ENCODE measurements at places on chromosomes 5 and 9. TPM values are rescaled to one million over a fixed set of nuclear protein-coding genes. Genes with fewer than 3 reads are reported as not detected.
A peak's percentile ranks its signal among the peaks of the same experiment; 100 is the strongest.

DNA sequence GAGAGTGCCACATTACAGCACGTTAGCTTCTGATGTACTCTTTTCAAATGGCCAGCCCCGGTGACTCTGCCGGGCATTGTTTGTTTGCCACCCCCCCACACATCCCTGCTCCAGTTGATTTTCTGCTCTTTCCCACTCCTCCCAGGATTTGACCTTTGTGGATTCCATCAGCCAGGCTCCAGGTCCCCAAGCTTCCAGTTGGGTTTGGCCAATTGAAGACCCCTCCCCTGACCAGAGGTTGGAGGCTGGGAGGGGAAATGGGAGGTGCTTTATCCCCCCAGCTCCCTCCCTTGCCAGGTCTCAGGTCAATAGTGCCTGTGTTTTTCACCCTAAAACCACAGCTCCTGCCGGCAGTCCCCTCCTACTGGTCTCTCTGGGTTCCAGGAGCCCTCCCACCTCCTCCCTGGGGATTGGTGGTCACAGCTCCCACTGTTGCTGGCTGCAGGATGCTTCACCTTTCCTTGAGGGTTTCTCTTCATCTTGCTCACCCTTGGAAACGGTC lies 34.9 kb downstream of the IRF1 start:
- no peak for ATAC-seq

DNA sequence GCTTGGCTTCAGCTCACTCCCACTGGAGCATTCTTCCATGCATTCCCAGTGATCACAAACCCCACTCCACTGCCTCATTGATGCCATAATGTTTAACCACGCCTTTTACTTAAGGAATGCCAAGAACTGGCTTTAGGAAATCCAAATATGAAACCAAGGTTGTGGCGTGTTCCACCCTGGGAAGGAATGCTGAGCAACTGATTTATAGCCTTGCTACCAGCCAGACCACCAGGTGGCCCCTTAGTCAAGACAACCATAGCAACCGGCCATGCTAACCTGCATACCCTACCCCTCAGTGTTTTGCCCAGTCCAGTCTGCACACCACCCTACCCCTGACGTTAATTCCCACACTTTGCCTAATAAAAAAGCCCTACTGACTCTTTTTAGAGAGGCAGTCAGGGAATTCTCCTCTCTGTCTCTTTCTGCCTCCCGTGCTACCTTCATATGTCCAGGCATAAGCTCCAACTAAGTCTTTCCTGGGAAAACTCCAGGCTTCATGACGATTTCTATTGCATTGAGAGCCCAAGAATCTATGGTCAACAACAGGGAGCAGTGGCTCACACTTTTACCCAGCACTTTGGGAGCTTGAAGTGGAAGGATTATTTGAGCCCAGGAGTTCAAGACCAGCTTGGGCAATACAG lies 27.0 kb upstream of the PRRC2B start:
- ATAC-seq, result no peak

DNA sequence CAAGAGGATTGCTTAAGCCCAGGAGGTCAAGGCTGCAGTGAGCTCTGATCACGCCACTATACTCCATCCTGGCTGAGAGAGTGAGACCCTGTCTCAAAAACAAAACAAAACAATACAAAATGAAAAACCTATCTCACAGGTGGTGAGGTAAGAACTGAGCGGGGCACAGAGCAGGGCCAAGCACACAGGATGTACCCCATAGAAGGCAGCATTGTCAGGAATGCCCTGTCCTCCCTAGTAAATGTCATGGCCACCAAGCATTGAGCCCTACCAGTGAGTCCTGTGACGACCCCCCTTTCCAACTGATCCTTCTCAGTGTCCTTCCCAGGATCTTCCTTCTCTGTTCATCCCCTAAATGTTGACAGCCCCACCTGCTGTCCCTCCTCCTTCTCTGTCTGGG lies 44.6 kb upstream of the ALDH1B1 start:
- ATAC-seq, result no peak

DNA sequence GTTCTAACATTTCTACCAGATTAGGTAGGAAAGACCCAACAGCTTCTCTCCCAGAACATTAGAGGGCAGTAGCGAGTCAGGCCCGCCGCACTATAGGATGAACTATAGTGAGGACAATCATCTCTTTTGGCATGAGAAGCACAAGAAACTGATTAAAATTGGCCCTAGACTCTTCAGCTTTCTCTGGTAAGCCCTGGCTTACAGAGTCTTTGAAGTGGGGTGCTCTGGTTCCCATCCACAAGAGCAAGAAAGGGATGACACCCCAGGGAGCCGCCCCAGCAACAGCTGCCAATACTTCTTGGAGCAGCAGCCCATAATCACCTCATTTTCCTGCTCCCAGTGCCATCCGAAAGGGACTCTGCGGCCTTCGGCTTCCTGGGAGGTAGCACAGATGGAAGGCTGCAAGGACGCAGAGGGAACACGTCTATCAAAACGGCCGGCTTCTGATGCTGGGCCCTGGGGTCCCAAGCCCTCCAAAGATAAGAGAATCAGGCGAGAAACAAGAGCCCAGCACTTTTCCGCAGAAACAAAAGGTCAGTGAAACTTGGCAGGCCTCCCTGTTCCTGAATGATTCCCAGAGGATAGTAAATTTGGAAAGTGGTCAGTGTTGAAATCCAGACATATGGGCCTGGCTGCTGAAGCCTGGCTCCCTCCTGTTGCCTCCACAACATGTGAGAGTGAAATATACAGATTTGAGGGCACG lies 69.3 kb downstream of the HSD17B3 start:
- peak; percentile 65 for ATAC-seq

DNA sequence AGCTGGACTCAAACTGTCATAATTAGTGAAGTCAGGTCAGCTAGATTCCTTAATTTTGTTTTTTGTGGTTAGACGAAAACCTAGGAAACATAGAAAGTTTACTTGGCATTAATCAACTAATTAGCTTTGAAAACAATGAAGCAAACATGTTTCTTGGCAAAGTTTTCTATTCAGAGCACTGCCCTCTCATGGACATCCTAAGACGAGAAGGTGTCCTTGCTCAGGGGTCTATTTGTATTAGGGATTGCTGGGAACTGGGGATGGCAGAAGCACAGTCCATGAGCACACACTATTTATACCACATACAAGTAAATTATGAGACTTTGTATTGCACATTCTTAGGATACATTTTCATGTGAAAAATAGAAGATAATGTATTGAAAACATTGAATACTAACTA lies 49.7 kb downstream of the POC5 start:
- no peak for ATAC-seq

The CTXN3 gene
- total RNA-seq, result not detected

DNA sequence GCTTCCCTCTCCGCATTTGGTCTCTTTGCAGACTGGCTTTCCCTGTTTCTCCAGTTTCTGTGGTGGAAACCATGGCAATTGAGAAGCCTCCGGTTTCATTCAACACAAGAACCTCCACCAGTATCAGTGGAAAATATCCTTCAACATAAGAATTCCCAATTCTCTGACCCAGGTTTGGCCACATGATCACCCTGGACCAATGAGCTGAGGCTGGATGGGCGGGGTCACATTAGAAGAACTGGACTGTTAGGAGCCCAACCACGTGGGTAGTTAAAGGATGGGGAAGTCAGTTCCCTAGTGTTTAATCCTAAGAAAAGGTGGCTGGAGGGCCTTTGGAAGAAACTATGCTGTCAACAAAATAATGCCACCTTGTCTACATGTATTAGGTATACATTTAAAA lies 336.3 kb downstream of the DMRT2 start:
- no peak for ATAC-seq

DNA sequence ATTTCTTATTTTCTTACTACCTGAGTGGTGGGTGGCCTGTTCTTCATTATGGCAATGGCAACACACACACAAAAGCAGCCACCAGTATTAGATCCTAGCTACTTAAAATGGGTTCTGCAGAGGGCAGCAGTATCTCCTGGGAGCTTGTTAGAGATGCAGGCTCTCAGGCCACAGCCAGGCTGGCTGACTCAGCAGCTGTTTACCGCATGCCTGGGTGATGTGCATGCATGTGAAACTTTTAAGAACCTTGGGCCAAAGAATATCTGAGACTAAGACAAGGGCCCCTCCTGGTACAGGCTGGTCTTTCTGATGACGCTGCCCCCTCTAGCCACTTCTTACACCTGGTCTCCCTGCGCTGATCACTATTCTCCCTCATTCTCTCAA lies 399.0 kb downstream of the MED10 start:
- no peak for ATAC-seq

DNA sequence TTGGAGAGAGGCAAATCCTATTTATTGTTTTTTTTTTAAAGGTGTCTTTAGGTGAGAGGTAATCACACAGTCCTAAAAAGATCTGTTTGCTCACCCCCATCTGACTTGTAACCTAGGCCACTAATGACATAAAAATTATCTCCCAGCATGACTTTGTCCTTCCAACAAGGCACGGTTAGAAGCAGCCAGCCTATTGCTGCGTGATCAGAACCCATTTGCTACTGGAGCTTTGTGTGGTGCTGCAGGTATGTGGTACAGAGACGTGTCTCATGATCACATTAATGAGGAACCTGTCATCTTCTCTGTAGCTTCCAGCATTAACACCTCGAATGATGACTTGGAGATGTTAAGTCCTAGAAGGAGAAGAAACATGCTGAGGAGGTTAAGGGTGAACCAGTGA lies 555.8 kb upstream of the TLE4 start:
- no peak for ATAC-seq

The OR13C4 gene
- not detected for total RNA-seq

DNA sequence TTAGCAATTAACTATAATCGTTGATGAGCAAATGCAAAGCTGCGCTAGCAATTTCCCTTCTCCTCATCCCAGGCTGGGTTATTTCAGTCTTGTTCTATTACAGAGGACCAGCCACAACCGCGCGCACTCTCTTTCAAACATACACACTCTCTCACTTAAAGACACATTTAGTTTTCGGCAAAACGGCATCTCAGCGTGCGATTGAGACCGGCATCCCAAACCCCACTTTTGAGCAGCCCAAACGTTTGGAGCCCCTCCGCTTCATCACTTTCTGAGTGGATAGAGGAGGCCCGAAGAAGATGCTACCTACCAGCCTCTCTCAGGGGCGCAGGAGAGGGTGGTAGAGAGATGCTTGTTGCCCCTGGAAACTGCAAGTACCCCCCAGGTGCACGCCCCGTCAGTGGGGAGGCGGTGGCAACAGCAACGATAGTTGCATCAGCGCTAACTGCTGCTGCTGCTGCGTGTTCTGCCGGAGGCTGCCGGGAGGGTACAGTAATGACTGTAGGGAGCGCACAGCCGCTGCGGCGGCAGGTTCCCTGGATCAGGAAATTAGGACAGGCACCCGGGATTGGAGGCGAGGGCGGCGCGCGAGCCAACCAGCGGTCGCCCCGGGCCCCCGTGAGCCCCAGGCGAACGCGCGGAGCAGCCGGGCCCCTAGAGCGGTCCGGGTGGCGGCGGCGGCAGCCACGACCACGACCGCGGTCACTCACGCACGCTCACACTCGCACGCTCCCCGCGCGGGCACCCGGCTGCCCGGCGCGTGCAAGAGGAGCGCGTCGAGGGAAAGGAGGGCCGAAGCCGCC lies 467 bp upstream of the VLDLR start:
- ATAC-seq, result peak; percentile 81

- ATAC-seq, result no peak
Measured at GRCh38 chr5:3225201-3225960, 370.3 kb upstream of the IRX1 start.

GRCh38 chr5:1526190-1526631 lies 2.5 kb upstream of the LPCAT1 start:
- ATAC-seq, result no peak

GRCh38 chr9:99811172-99811571 lies 10.5 kb upstream of the NR4A3 start:
- peak; percentile 15 for ATAC-seq

DNA sequence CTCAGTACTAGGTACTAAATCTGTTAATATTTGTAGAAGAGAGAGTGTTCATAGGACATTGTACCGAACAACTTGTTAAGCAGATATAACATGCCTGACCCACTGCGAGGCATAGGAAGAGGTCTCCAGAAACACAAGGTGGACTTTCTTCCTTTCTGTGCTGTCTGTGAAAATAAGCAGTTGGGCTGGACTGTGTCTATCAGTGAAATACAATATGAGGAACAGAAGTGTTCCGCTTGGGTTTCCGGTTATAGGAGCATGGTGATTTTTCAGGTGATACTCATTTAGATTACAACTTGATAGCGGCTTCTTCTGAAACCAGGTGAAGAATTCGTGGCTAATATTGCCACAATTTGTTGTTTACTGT lies 60.9 kb upstream of the TLR4 start:
- no peak for ATAC-seq

GRCh38 chr5:76790632-76791290 lies 28.1 kb upstream of the F2RL1 start:
- ATAC-seq, result peak; percentile 94

GRCh38 chr5:108536321-108536720 lies 154.4 kb upstream of the FBXL17 start:
- no peak for ATAC-seq

DNA sequence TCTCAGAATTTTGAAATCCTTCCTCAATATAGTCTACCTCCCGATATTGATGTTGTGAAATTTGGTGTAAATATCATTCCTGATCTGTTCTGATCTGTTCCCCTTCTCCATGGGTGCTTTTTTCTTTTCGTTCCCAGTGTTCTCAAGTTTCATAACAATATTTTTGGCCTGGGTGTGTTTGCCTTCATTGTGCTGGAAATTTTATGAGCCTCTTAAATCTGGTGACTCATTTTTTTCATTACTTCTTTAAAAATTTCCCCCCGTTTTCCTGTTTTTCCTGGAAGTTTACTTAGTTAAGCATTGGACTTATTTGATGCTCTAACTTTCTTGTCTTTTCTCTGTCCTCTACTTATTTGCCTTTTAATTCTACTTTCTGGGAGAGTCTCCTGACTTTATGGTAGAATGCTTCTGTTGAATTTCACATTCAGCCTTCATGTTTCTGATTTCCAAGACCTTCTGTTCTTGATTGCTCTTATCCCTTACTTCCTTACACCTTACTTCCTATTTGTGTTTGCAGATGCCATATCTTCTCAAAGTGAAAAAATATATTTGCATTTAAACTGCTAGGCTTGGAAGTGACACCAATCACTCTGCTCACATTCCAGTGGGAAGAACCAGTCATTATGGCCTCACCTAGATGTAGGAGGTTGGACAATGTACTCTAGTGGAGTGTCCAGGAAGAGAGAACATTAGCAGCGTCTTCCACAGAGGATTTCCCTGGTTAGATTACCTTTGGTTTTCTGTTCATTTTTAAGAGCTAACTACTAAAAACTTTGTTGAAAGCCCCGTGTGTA lies 441.9 kb downstream of the ARHGEF28 start:
- ATAC-seq, result no peak

The NEUROG1 gene
- total RNA-seq, result not detected

The FOXD4L4 gene
- 0.15 TPM for total RNA-seq

GRCh38 chr5:129912601-129913255 lies 8.5 kb downstream of the CHSY3 start:
- no peak for ATAC-seq

- peak; percentile 76 for ATAC-seq
Measured at GRCh38 chr9:20551835-20552234, 70.5 kb downstream of the MLLT3 start.

The SLC6A3 gene
- total RNA-seq, result not detected

Data from activated T-helper 17 cell treated with anti-CD3 and anti-CD28 coated beads, Interleukin-2, amount 50 U/mL, for 72 hours (primary cell).